Activated CD8-positive, alpha-beta memory T cell treated with anti-CD3 and anti-CD28 coated beads for 4 hours (primary cell): ENCODE measurements at places on chromosomes 6 and 20.

GRCh38 chr6:138778331-138778730 is 4.8 kb downstream of the CCDC28A start:
- DNase-seq, result no peak

GRCh38 chr6:123276546-123276980 is 280.5 kb downstream of the CLVS2 start:
- DNase-seq, result no peak

GRCh38 chr6:168368066-168368820 is 48.7 kb upstream of the DACT2 start:
- DNase-seq, result no peak

DNA sequence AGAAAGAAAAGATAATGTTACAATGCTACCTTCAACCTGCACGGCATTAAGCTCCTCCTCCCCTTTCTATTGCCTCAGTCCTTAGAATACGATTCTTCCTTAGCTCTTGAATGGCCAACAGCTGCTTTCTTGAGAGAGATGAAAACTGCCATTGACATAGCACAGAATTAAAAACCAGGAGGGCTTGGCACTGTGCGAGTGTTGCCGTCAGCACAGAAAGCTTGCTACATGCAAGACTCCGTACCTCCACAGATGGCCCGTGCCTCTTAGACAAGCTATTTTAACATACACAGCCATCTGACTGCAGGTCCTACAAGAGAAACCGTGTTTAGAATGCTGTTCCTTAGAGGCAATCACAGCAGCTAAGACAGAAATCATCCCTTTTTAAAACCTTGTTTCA is 51.7 kb downstream of the ALDH5A1 start:
- DNase-seq, result no peak

DNA sequence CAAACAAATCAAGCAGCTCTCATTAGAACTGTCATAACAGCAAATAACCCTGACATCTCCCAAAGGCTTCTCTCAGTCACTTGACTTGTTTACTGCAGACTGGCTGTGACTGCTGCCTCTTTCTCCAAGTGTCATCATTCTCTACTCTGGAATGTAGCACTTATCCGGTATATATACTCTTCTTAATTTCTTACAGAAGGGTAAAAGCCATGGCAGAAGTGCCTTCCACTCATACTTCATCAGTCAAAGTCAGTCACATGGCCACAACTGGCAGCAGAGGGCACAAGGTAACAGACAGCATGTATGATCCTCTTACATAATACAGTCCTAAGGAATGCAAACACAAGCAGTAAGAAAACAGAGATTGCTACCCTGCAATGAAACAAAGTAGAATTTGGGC is 9.3 kb downstream of the NAPB start:
- no peak for DNase-seq

DNA sequence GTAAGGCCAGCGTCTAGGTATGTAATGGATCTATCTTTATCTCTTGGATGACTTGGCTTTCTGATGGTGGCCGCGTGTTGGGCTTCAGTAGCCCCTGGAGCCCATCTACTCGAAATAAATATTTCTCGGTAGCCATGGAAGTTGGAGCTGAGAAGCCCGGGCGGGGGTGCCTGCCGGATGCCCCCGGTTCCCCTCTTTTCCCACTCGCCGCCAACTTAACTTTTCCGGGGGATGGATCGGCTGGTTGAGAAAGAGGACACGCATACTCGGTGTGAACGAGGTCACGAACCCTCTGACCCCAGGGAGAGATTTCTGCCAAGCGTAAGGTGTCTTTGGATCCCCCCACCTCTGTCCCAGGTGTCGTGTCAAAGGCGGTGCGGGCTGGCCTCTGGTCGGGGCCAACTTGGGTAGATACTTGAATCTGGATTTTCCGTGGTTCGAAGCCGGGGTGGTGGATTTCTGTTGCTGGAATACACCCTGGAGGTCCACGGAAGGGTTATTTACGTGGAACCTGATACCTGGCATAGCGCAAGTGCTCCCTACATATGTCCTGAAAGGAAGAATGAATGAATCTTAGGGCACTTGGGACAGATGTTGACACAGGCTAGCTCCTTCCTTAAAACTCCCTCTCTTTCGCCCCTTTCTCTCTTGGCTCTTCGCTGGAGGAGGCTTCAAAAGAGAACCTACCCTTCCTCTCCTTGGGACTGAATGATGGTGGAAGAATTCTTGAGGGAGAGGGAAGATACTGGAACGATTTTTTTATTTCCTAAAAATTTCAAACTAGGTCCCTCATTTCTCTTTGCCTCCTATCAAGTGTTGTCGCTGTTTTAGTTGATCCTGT is 996 bp downstream of the DOK5 start:
- no peak for DNase-seq

GRCh38 chr6:33984466-33985312 is 161.2 kb downstream of the GRM4 start:
- DNase-seq, result no peak

DNA sequence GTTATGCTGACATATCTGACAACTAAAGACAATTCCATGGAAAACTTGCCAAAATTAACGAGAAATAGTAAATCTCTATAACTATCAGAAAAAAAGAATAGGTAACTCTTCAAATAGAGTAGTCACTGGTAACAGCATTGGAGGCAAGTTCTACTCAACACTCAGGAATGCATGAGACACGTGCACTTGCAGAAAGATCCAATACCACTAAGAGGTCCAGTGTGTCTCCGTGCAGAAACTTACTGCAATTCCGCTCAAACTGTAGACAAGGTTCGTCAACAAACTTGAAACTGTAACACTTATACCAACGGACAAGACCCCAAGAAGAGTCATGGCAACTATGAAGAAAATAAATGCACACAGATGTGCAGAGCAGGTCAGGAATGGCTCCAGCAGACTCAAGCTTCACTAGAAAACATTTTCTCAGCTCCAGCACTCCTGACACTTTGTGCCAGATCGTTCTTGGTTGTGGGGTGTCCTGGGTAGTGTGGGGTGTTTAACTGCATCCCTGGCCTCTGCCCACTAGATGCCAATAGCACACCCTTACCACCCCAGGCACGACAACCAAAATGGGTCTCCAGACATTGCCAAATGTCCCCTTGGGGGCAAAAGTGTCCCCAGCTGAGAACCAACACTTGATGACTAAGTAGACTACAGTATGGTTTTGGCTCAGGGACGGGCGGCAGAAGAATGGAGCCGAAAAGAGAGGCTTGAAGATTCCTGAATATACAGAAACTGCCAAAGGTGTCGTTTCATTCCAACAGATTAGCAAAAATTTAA is 134.8 kb downstream of the DTNBP1 start:
- DNase-seq, result no peak

DNA sequence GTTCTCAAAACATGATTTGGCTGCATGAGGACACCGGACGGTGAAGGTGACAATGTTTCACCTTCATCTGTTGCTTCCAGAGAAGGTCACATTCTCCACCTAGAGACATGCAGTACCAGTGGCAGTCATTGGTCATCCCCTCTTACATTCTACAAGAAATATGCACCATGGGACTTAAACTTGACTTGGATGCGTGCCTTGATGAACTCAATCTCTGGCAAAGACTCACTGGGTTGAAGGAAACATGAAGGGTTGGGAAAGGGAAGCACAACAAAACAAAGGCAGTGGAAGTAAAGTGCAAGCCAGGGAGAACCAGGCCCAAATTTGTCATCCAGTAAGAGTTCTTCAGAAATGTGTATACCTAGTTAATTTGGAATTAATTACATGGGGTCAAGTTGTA is 39.4 kb upstream of the ARMH2 start:
- no peak for DNase-seq

DNA sequence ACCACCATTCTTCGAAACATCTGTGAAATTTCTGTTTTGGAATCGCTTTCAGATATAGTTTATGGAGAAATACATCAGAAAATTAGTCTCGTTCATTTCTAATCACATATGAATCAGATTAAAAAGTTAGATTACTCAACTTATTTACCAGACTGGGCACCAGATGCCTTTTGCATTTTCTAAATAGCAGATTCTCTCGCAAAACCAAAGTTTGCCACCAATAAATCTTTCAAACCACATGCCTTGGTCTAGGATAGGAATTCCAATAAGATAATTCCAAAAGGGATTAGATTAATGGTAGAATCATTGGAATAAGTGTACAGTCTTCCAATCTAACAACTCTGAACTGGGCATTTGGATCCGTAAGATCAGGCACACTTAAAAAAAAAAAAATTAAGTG is 160.4 kb upstream of the TAB2 start:
- no peak for DNase-seq

- no peak for DNase-seq
Measured at GRCh38 chr6:11919771-11920440, 92.2 kb upstream of the HIVEP1 start.

- DNase-seq, result no peak
Measured at GRCh38 chr20:38073307-38074071, 39.9 kb downstream of the RPRD1B start.

DNA sequence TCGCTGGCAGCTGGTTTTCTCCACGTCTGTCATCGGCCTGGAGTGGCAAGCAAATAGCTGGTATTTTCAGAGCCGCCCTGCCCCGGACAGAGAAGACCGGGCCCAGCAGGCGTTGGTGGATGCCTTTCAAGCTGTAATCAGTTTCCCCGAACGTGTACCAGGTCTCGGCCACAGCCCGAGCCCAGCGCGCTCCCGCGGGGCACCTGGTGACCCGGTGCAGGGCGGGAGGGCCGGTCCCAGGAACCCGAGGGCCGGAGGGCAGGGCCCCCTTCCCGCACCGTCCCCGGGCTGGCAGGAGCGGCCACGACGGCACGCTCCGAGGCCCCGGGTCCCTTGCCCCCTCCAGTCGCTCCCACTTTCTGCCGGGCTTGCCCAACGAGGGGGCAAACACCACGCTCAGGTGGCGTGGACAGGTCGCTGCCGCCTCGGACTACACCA is 348 bp upstream of the PYGB start:
- no peak for DNase-seq

GRCh38 chr6:148379966-148380713 is 37.5 kb downstream of the SASH1 start:
- DNase-seq, result no peak

- DNase-seq, result no peak
Measured at GRCh38 chr6:73636048-73636447, 17.7 kb downstream of the SLC17A5 start.

- no peak for DNase-seq
Measured at GRCh38 chr6:62393608-62394007, 107.6 kb upstream of the KHDRBS2 start.

DNA sequence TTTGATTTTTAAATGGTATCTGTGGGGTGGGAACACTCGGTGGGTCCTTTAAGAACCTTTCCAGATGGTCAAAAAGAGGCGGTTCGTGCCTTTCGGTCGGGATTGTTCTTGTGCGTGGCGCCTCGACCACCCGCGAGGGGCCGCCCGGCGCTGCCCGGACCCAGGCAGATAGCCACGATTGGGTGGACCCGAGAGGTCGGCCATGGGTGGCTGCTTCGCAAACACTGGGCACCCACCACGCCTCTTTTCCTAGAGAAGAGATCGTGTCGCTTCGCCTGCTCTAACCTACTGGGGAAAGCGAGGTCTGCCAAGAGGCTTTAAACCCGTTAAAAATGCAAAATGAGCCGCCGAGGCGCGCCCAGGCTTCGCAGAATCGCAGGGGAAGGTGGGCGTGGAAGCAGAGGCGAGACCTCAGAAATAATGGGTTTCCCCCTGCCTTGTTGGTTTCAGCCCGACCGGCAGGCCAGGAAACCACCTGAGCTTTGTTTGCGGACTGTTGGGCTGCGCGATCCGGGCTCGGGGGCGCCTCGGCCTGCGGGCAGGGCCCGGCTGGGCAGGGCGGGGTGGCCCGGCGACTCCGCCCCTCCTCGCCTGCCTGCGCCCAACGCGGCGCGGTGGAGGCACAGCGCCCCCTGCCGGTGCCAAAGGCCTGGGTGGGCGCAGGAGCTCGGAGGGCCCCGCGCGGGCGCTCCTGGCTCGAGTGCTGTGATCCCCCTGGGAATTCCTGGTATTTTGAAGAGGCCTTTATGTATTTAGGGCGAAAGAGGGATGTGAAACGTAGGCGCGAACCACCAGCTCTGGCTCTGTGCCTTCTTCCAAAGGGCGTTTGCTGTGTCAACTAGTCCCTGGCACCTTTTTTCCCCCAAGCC is 1.6 kb downstream of the MARCKS start:
- peak; percentile 44 for DNase-seq
